Activated naive CD8-positive, alpha-beta T cell treated with anti-CD3 and anti-CD28 coated beads, Interleukin-2, amount 50 U/mL, for 24 hours (primary cell): ENCODE measurements at places on chromosomes 3 and 15.

- no peak for DNase-seq
Observed at GRCh38 chr3:112982710-112983109, 7.8 kb upstream of the CD200R1 start.

DNA sequence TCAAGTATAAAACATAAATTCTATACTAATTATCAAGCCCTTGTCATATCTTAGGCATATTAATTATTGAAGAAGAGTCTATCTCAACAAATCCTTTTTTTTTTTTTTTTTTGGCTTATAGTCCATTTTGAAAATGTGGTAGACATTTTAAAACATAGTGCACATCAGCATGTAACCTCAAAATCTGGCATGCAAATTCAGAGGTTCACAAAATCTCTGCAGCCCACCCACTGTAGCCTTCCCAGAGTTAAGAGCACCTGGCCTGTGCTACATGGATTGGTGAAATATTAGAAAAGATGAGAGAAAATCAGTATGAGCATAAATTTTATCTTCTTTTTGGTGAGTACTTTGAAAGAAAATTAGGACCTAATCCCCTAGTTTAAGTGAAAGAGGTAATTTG is 84.8 kb downstream of the MBNL1 start:
- no peak for DNase-seq

DNA sequence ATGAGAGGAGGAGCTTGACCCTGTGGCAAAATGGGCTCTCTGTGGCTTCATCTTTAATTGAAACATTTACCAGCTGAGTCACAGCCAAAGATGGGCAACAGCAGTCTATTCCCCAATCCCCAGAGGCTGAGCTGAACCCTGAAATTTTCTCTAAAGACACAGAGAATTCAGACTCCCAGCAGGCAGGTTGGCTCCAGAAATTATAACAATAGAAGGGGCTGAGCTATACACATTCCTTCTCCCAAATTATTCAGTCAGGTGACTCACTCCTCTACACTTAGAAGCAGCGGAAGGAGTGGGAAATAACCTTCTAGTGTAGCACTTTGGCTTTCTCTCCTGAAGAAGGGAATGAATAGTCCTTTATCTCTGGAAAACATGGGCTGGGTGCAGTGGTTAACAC is 264.3 kb upstream of the ARHGEF26 start:
- DNase-seq = no peak

GRCh38 chr3:127671523-127672428 is 976 bp upstream of the ABTB1 start:
- peak; percentile 47 for DNase-seq

GRCh38 chr3:151430821-151431484 is 29.9 kb downstream of the IGSF10 start:
- no peak for DNase-seq

GRCh38 chr3:129822679-129823078 is 70.8 kb downstream of the TMCC1 start:
- no peak for DNase-seq

DNA sequence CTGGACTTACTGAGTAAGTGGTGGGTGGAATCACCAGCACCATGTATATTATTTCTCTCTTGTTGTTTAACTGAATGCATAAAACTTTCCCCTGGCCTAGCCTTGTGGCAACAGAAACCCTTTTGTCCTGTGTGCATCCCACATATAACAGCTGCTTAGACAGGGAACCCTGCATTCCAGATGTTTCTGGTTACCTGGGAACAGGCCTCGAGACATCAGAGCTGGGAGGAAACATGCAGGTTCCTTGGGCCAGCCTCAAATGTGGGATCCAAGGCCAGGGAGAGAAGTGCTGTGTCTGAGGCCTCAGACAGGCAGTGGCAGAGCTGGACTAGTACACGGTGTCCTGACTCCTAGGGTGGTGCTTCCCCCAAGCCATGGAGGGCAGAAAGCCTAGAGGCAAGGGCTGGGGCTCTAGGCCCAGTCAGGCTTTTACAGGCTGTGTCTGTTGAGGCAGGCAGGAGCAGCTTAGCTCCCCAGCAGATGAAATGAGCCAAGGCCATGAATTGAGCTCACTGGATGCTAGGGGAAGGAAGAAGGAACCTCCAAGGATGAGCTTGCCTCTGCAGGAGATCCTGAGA is 57.7 kb downstream of the ITGA11 start:
- no peak for DNase-seq

GRCh38 chr3:157417247-157417646 is 19.4 kb upstream of the PTX3 start:
- DNase-seq = no peak

DNA sequence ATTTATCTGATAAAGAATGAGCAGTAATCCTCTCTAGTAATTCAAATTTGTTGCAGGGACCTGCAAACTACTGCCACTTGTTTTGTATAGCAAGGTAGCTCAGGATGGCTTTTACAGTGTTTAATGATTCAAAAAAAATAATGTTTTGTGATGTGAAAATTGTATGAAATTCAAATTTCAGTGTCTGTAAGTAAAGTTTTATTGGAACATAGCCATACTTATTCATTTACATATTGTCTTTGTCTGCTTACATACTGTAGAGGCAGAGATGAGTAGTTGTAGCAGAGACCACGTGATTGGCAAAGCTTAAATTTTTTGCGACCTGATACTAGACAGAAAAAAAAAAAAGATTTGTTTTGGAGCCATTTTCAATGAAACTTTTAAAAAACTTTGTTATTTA is 6.5 kb upstream of the UTS2B start:
- DNase-seq = no peak

- DNase-seq = no peak
Observed at GRCh38 chr3:181725830-181726229, 14.1 kb downstream of the SOX2 start.

DNA sequence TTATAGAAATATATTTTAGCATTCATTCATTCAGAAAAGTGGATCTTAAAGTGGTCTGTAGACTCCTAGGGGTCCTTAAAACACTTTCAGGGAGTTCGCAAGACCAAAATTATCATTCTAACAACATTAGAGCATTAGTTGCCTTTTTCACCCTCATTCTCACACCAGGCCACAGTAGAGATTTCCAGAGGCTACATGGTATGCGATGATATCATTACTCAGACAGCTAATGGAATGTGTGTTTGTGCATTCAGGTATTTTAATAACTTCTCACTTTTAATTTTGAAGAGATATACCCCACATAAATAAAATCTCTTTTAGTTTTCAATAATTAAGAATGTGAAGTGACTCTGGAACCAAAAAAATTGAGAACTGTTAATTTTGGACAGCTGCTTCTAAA is 206.9 kb downstream of the NSUN3 start:
- DNase-seq = no peak

DNA sequence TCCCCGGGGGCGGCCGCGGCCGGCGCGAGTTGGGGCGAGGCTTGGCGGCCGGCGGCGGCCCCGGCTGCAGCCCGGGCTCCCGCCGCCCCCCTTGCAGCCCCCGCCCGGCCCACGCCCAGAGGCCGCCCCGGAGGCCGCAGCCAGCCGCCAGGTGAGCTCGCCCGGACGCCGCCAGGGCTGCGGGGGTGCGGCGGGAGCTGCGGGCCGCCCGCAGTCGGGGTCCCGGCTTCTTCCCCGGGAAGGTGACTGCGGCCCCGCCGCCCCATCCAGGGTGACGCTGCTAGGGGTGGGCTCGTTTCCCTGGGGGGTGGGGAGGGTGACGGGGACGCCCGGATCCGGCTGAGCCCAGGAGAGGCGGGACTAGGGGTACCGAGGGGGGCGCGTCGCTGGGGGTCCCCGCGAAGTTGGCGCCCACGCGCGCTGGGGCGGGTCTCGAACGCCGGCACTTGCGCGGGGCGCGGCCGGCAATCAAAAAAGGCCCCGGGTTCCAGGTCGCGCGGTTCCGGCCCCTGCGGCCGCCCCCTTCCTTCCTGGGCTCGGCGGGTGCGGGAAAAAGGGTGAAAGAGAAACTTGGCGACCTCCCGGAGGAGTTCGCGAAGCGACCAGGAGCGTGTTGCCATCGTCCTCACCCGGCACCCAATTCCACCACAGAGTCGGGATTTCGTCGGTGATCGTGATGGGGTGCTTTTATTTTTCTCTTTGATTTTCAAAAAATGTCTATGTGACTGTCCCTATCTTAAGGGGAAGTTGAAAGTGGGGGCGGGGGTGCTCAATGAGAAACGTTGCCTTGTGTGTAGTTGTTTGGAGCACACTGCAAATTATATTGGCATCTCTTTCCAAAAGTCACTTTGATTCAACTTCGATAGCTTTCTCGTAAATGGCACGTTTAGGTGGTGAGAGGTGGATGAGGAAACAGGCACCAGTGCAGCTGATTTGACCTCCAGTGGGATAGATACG is 619 bp downstream of the ATXN7 start:
- peak; percentile 63 for DNase-seq

DNA sequence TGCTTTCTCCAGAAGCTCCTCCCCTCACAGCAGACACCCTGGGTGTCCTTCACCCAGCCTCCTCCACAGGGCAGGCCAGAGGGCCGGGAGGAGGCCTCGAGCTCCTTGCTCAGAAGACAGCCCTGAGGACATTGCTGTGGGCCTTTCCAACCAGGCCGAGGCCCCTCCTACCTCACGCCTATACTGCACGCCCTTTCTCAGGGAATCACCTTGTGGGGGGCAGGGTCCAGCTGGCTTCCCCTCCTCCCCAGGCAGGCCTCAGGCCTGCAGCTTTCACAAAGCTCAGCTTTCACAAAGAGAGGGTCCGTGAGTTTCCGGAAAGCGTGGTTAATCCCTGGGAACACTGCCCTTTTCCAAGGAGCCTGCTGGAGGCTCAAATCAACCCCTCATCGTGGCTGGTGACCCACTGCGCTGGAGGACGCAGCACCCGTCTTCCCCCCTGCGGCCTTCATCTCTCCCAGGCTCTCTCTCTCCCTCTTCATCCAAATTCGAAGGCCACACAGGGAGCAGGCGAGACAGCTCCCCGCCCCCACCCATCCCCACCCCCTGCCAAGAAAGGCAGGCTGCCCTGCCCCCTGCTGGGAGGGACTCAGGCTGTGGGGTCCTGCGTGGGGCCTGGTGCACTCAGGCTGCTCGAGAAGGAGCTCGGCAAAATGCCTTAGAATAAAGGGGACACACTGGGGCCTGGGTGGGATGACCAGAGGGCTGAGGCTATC is 79.4 kb downstream of the OCA2 start:
- no peak for DNase-seq

DNA sequence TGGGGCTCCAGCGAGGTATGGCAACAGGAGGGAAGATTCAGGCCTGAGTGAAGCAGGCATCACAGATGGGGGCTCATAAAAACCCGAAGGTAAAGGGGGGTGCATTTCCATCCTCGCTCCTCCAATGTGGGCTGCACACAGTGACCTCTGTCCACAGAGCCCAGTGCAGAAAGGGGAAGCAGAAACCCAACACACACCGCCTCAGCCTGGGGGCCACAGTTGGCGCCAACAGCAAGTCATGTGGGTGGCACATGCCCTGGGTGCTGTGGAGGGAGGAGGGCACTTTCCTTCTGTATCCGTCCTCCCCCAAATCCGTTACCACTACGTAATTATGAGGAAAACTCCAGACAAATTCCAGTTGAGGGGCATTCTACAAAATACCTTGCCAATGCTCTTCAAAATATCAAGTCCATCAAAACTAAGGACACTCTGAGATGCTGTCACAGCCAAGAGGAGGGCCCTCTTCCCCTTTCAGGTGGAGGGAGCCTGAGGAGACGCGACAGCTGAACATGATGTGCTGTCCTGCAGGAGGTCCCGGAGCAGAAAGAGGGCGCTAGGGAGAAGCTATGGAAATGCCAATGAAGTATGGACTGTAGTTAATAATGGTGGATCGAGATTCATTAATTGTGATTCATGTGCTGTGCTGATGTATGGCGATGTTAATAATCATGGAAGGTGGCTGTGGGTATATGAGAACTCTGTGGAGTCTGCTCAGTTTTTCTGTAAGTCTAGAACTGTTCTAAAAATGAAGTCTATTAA is 16.4 kb downstream of the APBA2 start:
- no peak for DNase-seq

DNA sequence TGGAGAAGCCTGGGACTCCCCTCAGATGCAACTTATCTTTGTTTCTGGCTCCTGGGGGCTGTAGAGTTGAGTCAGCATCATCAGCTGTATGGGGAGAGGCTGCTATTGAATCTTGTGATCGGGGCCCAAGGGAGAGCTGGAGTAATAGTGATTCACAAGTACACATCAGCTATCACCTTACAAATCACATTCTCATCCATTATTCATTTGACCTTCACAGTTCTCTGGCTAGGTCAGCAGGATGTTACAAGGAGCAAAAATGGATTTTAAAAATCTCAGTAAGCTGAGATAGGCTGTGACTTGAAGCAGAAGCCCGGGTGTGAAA is 175.0 kb downstream of the OPA1 start:
- DNase-seq = no peak
